ENCODE measurements at places on chromosomes 11 and 22.
A peak's percentile ranks its signal among the peaks of the same experiment; 100 is the strongest.

DNA sequence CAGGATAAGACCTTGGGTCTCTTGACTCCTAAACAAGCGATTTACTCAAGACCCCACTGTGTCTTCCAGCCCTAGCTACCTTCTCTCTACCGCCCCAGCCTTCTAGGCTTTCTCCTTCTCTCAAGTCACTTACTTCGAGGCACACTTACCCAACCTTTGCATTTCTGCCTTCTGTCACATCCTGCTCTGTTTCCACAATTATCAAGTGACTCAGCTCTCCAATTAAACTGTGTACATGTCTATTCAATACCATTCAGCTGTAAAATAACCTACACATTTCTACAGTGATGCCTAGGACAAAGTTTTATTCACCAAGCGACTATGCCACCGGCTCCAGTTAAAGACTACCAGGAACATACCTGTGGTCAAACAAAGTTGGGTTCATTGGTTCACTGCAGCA lies 69.0 kb downstream of the LARGE1 start:
- no peak for DNase-seq

DNA sequence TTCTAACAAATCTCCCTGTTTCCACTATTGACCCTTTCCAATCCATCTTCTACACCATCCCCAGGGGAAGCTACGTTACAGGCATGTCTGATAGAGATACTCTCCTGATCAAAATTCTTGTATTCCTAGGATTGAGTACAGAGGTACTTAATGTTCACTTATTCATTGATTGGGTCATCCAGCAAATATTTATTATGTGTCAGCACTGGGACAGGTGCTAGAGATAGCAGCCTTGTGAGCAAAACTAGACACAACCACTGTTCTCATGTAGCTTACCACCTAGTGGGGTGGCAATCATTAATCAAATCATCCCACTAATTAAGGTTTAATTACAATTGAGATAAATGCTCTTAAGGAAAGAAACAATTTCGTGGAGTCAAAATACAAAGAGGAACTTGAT lies 9.4 kb upstream of the RTCB start:
- DNase-seq: no peak

DNA sequence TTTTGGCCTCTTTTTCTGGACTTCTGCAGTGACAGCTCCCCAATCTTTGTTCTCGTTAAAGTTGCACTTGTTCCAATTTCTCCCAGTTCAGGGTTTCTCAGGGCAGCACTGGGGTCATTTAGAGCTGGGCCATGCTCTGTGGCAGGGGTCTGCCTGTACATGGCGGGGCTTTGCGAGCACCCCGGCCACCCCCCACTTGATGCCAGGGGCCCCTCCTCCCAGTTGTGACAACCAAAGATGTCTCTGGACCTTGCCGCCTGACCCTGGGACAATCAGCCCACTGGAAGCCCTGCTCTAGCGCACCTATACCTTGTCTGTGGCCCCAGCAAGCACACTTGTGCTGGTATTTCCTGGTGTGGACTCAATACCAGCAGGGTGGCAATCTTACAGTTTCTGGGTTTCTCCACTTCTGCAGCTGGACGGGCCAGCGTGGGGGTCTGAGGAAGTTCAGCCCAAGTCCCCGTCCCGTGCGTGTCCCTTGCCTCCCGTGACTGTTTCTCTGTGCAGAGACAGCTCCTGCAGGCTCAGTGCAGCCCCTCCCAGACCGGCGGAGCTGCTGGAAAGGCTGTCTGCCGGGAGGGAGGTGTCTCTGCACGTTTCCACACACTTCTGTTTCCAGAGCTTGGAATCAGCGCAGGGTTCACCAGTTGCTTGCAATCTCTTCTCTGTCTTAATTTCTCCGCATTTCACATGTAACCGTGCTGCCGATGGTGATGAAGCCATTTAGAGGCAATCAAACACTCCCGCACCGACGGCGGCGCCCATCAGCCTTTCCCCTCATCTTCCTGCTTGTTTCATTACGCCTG lies 1328.9 kb downstream of the BRD1 start:
- DNase-seq: no peak

DNA sequence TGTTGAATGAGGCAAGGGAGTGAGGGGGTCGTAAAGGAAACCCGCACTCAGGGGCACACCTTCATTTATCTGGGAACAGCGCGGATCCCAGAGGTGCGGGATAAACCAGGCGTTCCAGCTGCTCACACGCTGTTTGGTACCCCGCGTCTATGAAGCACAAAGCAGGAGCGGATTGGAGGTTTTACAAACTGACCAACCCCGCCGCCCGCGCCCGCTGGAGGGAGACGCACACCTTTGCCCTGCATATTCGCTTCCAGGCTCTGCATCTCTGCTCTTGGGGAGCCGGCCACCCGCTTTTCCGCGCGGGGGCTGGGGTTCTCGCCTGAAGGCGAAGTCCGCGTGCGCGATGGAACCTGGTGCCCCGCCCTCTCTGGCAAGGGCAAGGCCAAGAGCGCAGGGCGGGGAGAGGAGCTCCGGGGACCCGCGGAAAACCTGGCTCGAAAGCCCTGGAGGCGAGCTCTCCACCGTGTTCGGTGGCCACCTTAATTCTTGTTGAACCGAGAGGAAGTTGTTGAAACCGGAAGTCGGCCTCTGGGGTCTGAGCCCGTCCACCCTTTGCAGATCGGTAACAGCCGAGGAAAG lies 6.8 kb upstream of the ALX4 start:
- peak; percentile 67 for DNase-seq

DNA sequence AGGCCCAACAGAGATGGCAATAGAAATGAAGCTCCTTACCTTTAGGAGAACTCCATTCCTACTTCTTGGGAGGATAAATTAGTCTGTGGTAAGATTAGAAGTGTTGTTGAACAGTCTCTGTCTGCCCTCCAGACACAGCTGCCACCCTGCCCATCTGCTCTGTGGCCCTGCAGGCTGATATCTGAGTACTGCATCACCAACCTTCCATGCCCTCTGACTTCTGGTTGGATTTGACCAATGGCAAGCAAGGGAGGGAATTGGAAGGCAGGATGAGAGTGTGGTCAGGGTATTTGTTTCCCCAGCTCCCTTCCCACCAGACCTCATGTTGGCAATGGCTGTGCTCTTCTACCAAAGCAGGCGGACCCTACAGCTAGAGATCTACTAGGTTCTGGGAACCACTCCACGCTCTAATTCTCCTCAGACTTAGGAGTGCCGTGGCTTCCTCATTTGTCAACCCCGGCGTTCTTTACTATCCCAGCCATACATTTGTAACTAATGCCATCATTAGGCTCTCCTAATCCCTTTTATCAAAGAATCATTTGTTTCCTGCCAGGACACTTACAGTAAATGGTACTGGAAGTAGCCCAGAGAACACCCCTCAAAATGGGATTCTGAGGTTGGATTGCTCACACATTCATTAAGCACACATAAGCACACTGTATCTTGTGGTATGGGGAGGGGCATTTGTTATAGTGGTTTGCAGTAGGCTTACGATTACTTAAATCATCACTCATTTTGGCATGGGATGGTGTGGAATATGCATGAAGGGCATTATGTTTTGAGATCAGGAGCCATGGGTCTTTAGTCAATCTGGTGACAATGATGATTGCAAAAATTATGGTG lies 35.4 kb upstream of the CD44 start:
- DNase-seq: no peak

DNA sequence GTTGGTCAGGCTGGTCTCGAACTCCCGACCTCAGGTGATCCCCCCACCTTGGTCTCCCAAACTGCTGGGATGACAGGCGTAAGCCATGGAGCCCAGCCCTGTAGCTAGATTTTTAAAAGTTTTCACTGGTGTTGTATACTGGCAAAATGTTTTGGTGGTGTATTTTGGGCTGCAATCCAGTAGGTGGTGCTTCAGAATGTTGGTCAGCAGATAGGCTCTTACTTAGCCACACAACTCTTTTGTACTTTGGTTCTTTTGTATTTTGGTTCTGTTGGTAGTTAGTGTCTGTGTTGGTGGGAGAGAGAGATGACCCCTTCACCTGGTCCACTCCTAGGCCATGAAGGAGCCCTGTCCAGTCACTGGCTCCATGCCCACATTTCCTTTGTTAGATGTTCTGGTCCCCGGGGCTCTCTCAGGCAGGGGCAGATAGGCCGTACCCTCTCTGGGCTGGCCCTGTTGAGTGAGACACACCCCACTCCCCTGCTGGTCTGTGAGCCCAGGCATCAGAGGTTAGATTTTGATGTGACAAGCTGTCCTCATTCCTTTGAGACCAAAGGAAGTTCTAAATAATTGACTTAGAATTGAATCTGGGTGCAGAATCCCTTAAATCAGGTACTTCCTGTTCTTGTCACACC lies 123.8 kb downstream of the DDX10 start:
- no peak for DNase-seq

- no peak for DNase-seq
Observed at GRCh38 chr11:4577761-4578160, 3.8 kb upstream of the OR52I2 start.

GRCh38 chr11:118088531-118088930 lies 1.8 kb upstream of the SMIM35 start:
- no peak for DNase-seq

- no peak for DNase-seq
Observed at GRCh38 chr22:20580179-20580578, 72.8 kb downstream of the MED15 start.

DNA sequence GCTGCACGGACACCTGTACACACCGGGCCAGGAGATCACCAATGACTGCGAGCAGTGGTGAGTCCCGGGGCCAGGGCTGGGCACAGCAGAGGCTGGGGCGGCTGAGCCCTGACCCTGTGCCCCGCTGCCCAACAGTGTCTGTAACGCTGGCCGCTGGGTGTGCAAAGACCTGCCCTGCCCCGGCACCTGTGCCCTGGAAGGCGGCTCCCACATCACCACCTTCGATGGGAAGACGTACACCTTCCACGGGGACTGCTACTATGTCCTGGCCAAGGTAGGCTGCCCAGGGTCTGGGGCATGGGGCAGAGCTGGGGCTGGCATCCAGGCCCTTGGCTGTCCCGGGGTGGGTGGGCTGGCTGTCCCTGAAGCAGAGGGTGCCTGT lies 7.7 kb downstream of the MUC2 start:
- DNase-seq: no peak

DNA sequence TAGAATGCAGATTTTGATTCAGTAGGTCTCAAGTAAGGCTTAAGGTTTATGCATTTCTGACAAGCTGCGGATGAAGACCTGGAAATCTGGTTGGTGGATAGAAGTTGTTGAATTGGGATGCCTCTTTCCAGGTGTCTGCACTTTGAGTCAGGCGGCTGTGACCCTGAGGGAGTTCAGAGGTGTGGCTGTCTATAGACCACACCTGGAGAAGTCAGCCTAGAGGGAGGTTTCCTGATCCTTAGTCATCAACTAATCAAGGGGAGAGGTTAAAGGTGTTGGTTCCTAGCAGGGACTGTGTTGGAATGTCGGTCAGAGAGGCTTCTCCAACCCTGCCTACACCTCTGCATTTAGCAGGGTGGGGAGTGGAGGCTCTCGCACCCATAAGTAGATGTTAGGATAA lies 8.0 kb downstream of the GLB1L2 start:
- DNase-seq: no peak

- DNase-seq: no peak
Observed at GRCh38 chr22:50176850-50177536, 6.5 kb downstream of the PANX2 start.

- no peak for DNase-seq
Observed at GRCh38 chr22:47779474-47779873, 1017.0 kb downstream of the TBC1D22A start.

DNA sequence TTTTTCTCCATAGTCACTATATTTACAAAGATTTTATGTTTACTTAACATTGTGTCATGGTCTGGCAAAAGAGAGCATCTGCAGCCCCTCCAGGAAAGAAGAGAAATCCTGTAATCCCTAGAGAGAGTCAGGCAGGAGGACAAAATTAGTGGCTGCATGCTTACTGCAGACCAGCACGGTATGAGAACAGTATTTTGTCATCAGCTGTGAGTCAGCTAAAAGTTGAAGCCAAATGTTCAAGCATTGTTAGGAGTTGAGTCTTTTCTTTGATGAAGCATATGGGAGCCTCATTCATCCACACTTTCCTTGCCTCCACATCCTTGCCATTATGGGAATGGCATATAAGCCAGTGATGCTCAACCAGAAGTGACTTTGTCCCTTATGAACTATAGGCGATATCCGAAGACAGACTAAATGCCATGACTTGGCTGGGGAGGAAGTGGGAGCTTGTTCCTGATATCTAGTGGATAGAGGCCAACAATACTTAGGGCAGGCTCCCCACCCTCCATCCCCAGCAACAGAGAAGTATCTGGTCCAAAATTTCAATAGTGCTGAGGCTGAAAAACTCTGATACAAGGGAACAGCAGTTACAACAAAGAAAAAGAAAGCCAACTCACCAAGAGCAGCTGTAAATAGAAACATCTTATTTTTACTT lies 112.0 kb upstream of the OR5AK2 start:
- no peak for DNase-seq

- no peak for DNase-seq
Observed at GRCh38 chr11:124584681-124585372, 15.0 kb downstream of the OR8A1 start.

- DNase-seq: peak; percentile 23
Observed at GRCh38 chr11:118045191-118045590, 31.7 kb upstream of the TMPRSS4 start.

GRCh38 chr11:98565311-98565710 lies 455.4 kb upstream of the CNTN5 start:
- DNase-seq: no peak

GRCh38 chr11:76888989-76889388 lies 28.3 kb downstream of the ACER3 start:
- DNase-seq: no peak

DNA sequence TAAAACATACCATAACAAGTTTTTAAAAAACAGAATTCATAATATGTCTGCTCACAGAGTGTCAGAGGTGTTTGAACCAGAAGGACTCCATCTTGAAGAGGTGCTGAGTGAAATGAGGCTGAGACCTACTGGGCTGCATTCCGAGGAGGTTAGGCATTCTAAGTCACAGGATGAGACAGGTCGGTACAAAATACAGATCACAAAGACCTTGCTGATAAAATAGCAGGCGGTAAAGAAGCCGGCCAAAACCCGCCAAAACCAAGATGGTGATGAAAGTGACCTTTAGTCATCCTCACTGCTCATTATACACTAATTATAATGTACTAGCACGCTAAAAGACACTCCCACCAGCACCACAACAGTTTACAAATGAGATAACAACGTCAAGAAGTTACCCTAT lies 116.4 kb downstream of the ARHGAP32 start:
- no peak for DNase-seq

DNA sequence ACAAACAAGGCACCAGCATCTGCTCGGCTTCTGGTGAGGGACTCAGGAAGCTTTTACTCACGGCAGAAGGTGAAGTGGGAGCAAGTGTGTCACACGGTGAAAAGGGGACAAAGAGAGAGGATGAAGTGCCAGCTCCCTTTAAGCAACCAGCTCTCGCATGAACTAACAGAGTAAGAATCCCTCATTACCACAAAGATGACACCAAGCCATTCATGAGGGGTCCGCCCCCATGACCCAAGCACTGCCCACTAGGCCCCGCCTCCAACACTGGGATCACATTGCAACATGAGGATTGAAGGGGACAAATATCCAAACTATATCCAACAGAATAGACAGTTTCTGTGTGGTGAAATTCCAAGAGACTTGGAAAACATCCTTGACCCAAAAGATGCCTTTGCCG lies 198.2 kb upstream of the POU2AF2 start:
- no peak for DNase-seq

- no peak for DNase-seq
Observed at GRCh38 chr11:120511820-120512738, 531 bp downstream of the GRIK4 start.

Measured in NCI-H1436 (cell line).